ENCODE measurements at places on chromosomes 5 and 9.

DNA sequence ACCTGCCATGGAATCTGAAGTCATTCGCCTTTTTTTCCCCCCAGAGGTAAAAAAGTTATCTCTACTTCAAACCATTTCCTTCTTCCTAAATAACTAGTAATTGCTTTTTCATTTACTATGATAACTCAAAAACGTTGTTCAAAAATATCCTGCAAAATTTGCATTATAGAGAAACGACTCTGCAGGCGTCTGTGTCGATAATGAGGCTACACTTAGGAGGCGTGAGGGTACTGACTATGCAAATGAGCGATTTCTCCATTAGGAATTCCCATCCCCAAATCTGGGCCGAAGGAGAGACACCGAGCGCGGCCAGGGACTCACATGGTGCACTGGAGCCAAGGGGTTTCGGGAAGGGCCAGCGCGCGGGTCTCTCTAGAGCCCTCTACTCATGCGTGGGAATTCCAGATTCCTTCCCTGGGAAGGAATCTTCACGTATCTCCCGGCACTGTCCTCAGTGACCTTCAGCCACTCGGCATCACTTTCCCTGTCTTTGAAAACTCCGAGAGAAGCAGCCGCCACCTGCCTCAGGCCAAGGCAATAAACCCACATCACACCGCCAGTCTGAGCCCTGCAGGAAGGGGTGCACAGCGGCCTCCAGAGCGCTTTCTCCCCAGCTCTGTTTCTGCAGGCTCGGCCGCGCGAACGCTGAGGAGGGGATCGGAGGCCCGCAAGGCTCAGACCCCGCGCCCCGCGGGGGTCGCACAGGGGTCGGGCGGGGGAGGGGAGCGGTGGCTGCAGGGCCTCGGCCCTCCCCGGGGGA is 718 bp upstream of the DENND4C start:
- DNase-seq, result peak; percentile 48

DNA sequence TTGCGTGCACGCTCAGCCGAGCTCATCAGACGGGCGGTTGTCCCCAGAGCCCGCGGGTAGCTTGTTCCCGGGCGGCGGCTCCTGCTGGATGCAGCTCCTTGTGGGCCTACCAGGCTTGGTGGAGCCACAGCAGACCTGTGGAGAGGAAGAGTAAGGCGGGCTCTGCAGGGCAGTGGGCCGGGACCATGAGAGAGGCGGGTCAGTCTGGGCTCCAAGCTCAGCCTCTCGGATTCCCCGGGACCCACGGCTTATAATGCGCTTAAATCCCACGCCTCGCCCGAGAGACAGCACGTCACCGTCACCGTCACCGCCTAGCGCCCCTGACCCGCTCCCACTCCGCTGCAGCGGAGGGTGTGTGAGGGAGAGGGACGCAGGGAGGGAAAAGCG is 1.9 kb upstream of the ANKRD18A start:
- peak; percentile 74 for DNase-seq

GRCh38 chr5:44830951-44831350 is 22.2 kb downstream of the MRPS30 start:
- DNase-seq, result no peak

DNA sequence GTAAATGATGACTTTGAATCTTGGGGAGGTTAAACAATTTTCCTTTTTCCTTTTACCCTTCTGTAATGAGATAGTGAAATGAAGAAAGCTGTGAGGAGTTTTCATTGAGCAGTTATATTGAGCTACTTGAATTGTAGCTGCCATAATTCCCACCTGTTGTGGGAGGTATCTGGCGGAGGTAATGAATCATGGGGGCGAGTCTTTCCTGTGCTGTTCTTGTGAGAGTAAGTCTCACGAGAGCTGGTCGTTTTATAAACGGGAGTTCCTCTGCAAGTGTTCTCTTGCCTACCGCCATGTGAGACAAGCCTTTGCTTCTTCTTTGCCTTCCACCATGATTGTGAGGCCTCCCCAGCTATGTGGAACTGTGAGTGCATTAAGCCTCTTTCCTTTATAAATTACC is 258.4 kb downstream of the FER start:
- DNase-seq, result no peak

GRCh38 chr5:171469326-171469725 is 49.9 kb downstream of the FGF18 start:
- no peak for DNase-seq

- no peak for DNase-seq
Measured at GRCh38 chr5:53970475-53970874, 339.9 kb downstream of the ARL15 start.

DNA sequence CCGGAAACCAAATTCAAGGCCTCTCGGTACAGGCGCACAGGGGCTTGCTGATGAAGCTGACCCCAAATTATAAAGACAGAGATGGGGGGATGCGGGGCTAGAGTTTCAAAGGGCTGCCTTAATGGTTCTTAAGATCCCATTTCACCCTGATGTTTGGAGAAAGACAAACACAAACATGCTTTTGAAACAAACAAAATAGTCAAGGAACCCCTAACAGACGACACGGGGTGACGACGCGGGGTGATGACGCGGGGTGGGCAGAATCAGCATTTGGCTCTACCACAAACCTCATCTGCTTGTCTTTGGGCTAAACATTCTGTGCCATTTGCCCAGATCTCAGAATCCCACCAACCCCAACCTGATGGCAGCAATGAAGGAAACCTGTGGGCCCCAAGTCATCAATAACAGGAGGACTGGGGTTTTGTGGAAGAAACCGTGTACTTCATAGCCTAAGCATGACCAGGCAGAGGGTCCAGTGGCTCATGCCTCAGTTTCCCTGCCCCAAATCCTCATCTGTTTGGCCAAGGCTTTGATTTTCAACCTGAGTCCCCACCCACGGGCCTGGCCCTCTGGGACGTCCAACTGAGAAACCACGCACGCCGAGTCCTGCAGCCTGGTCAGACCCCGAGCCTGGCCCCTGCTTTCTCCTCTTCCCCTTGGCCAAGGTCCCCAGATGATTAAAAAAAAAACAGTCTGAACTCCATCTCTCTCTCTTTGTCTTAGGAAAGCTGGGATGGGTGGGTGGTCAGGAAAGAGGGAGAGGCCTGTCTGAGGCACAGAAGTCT is 148.5 kb downstream of the COL23A1 start:
- no peak for DNase-seq

DNA sequence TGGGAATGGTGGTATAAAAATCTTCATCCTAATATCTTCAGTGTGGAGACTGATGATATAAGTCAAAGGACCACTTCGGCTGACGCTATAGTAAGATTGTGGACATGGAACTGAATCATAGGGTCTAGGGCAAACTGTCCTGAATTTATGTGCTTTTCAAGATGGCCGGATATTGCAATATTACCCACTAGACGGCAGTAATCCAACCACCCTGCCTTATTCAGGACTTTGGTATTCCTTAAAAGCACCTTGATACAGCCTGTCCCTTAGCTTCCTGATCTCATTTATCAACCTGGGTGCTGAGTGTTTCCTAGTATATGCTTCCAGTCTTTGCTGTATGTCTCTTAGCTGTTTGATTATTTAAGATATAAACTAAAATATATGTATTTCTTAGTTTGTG is 71.2 kb upstream of the COX7C start:
- no peak for DNase-seq

DNA sequence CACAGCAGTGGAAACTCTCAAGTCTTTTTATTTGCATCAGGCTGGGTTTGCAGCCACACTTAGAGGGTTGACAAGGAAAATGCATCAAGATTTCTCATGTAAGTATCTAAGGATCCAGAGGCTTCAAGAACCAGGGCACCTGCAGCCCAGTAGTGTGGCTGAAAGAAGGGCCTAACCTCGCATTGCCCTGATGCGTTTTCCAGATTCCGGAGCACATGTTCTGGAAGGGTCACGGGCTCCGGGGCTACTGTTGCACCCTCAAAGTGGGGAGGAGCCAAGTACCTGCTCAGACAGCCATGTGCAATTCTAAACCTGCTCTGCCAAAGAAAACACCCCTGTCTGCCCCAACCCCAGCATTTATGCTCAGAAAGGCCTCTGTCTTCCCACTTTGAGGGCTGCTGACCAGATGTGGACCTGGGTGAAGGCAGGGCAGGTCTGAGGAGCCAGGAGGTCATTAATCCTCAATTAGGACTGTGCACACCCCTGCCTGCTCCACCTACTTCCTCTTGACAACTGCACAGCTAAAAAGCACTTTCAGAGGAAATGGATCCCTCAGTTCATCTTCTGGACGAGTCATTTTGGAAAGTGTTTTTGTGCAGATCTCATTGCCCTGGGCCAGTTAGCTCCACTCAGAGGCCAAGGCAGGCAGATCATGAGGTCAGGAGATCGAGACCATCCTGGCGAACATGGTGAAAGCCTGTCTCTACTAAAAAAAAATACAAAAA is 110.7 kb downstream of the SAXO1 start:
- DNase-seq, result no peak

GRCh38 chr5:95821110-95822021 is 1.2 kb downstream of the GLRX start:
- no peak for DNase-seq

- DNase-seq, result no peak
Measured at GRCh38 chr5:76475385-76475784, 72.3 kb downstream of the IQGAP2 start.

GRCh38 chr5:150265870-150266383 is 23.6 kb downstream of the CAMK2A start:
- no peak for DNase-seq

- peak; percentile 38 for DNase-seq
Measured at GRCh38 chr9:133356391-133357091, at the start of the genes SURF1 and SURF2. SURF1 (minus strand) TSS chr9:133356487; CDS start chr9:133356453, 34 bp downstream. SURF2 (plus strand) TSS chr9:133356550; CDS start chr9:133356593, 43 bp downstream.

- DNase-seq, result no peak
Measured at GRCh38 chr5:145975361-145976066, 39.1 kb downstream of the SH3RF2 start.

DNA sequence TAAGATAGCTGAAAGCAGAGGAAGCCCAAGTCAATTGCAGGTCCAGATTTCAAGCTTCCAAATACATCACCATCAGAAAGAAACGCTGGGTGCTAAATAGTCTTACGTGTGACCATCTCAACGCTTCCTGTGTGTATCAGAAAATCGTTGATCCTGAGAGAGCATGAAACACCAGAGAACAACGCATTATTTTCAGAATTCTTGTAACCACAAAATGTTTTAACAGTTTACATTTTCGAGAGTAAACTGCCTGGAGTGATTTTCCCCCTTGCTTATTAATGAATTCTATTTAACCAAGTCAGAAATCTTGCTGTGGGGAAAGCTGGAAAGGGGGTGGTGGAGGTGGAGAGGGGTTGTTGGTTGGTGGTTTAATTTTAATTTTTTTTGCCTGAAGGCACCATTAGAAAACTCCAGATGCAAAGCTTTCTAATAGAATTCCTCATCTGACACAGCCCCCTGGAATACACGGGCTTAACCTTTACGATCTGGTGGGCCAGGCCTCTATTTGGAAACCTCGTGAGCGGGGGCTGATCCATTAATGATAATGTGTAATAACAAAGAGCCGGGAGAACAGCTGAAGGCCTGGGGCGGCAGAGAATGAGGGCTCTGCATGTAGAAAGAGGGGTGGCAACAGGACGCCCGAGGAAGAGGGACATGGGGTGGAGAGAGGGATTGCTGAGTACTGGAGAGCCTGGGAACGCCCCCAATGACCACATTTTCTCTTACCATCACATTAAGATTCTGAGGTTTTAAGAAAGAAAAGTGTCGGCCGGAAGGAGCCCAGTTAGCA is 124.5 kb upstream of the NFIB start:
- no peak for DNase-seq

DNA sequence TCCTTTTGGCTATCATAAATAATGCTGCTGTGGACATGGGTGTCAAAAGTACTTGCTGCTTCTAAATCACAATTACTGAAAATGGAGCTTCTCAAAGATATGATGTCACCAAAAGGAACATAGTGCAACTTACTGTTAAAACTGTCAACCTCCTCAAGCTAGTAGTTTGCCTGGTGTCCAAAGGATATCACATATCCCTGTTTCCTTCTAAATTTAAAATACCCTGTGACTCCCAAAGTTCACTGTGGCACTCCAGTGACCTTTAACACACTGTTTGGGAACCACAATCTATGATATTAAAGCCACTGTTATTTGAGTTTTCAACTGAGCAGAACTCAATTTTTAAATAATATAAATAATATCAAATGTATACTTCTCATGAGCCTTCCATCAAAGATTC is 18.2 kb downstream of the GLIS3 start:
- DNase-seq, result no peak
